ENCODE measurements at places on chromosomes 7 and 10.

DNA sequence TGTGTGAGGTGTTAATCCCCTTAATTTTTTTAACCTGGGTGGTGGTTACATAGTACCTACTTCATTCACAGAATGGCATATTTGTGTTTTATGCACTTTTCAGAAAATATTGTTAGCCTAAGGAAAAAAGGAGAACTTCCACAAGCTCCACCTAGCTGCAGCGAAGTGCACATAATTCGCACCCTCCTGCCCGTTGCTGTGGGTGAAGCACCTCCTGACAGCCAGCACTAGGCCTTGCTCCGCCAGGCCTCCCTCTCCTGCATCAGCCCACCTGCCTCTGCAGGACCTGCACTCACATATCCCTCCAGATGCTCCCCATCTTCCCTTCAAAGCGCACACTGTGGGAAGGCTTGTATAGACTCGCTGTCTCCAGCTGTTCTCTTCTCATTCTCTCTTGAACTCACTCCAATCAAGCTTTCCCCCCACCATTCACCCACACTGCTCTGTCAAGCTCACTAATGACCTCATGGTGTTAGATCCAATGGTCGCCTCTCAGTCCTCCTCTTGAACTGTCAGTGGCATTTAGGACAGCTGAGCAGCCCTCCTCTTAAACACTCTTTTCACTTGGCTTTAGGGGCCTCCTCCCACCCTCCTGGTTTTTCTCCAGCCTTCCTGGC is 20.7 kb upstream of the GRID1 start:
- no peak for DNase-seq

DNA sequence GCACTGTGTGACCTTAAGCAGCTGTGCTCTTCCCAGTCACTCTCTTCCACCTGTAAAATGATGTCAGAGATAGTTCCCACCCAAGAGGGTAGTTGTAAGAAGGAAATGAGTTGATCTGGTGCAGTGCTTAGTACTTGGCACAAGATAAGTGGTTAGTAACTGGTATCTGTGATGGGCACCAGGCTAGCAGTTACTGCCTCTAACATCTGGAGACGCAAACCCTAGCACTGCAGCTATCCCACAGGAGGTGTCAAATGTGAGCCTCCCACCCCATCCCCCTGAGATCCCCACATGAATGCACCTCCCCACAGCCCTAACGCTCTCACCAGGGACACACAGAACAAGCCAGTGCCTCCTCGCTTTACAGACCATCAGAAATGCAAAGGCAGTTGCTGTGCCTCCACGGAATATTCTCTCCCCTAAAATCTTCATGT is 72.0 kb downstream of the KCNMA1 start:
- DNase-seq: no peak

DNA sequence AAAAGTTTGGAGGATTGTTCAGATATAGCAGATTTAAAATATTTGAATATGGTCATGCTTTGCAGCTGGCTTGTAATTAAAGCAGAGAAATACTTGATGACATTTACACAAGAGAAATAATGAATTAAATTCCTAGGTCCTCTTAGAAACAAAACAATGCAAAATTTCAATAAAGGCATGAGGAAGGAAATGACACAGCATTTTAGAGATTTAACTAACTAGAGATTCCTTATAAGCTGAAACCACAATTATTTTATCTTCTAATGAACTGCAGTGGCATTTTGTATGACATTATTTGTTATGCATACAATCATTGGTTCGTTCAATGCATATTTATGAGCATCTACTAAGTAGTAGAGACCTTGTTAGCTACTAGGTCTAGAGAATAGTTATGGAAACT is 490.9 kb downstream of the ZWINT start:
- DNase-seq: no peak

GRCh38 chr10:79111427-79111826 is 42.7 kb downstream of the ZMIZ1 start:
- no peak for DNase-seq

GRCh38 chr7:138243430-138243829 is 167.2 kb downstream of the AKR1D1 start:
- no peak for DNase-seq

DNA sequence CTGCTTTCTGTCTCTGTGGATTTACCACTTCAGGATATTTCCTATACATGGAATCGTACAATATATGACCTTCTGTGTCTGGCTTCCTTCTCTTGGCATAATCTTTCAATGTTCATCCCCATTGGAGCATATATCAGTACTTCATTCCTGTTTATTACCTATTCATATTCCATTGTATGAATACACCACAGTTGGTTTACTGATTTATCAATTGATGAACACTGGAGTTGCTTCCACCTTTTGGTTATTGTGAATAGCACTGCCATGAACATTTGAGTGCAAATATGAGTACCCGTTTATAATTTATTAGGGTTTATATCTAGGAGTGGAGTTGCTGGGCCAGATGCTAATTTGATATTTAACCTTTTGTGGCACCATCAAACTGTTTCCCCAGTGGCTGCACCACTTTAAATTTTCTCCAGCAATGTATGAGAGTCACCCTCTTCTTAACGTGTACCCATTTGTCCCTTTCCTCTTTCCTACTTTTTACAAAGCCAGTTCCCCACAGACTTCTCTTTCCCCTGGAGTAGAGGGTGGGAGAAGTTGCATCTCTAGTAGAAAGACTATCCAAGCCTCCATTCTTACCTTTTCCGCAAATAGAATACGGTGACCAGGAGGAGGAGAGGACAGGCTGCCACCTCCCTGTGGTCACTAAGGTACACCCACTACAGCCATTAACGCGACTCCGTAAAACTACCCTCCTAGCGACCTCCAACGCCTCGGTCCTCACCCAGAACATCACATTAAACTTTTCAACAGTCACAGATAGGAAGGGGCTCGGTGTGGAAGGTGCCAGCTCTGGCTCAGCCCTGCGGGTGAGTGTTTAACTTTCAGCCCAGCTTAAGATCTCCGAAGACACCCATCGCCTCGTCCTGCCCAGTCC is 25.6 kb downstream of the SCD start:
- no peak for DNase-seq

DNA sequence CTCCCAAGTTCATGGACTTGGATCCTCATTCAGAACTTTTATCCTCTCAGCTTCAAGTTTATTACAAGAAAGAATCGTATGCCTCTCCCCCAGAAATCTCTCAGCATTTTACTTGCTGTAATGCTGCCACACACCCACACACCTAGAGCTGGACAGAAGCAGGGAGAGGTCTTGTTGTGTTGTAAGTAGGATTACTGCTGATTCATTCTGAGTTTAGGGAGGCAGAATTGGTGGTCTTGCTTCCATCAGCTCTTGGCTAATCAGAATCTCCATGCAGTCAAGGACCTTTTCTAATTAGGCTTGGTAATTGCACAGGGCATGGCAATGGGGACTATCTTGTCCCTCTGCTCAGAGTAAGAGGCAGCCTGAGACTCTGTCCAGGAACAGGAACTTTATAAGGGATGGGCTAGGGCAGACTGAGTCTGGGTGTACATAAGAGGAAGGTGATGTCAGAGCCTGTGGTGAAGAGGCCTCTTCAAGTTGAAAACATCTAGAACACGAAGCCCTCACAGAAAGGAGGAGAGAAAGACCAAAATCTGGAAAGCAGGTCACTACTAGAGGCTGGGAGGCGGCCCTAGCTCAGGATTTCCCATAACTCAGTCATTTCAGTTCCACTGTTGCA is 7.0 kb upstream of the PTPRE start:
- no peak for DNase-seq

DNA sequence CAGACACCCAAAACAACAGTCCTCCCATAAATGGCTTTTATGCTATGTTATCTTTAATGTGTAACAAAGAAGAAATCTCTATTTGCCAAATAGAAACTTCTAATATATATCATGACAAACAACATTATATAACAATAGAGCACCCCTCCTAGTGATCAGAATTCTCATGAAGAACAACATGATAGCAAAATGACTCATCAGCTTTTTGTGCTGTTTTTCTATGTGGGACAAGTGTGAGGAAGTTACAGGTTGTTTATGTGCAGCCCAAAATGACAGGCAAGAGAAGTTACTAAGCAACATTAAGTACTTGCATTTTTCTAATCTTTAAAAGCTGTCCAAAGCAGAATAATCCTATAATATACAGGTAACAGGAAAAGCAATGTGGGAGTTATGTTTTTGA is 7.7 kb downstream of the DGKB start:
- no peak for DNase-seq

GRCh38 chr10:47403446-47404318 is 19.6 kb upstream of the ZNF488 start:
- no peak for DNase-seq

- no peak for DNase-seq
These were observed 36.0 kb downstream of the NRCAM start for GRCh38 chr7:108419961-108420908.

GRCh38 chr7:153006911-153007310 is 247.4 kb downstream of the ACTR3B start:
- no peak for DNase-seq

- no peak for DNase-seq
These were observed 37.1 kb upstream of the AGBL3 start for GRCh38 chr7:134949171-134949570.

GRCh38 chr10:128930515-128930914 is 536.5 kb upstream of the MGMT start:
- no peak for DNase-seq

DNA sequence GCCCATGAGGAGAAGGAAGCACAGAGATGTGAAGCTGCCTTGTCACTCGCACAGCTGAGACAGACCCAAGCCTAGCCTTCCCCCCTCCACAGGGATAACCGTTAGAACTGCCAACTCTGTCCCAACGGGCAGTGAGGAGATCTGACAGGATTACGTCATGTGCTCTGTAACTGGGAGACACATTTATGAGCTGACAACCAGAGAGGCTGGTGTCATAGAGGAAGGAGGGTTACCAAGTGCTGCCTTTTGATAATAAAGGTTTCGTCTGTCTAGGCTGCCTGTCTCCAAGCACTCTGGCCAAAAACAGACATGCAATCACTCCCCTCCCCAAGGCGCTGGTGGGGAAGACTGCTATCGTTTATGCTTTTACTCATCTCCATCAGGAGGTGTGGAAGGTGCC is 165.9 kb downstream of the PLXNA4 start:
- no peak for DNase-seq

- no peak for DNase-seq
These were observed 25.4 kb downstream of the PTF1A start for GRCh38 chr10:23217471-23217870.

- DNase-seq: no peak
These were observed 209.1 kb downstream of the PRPF18 start for GRCh38 chr10:13795653-13796555.

DNA sequence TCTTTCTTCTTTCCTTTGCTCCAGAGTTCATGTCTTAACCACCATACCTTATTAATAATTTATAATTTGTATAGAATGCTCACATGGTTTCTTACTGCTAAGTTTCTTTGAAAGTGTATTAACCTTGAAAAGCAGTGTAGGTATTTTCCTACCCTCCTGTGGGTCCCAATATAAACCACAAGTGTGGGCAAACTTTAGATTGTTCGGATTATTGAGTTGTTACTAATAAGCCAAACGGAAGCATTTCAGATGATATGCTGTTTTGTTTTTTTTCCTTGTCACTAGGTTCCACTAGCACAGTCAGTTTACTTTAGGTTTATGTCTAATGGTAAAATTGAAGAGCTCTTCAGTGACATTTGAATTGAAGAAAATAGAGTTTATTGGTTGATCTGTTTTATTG is 10.2 kb downstream of the SSBP1 start:
- DNase-seq: no peak

DNA sequence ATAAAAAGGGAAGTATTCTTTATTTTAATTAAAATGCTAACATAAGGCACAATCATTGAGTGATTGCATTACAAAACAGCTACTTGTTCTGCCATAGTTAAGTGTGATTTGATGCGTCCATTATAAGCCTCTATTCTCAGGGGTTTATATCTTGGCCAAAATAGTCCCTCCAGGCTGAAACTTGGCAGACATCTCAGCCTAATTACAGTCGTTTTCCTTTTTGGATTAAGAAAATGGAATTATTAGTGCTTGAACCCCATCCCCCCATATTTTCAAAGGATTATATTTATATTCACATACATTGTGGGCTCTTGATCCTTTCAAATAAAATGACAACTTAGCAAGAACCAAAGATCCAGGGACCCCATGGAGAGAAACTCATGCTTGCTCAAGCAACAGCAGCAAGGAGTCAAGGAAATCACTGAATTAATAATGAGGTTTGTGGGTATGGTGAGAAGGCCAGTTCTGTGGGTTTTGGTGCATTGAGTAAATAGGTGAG is 66.7 kb upstream of the NEUROD6 start:
- peak; percentile 45 for DNase-seq

DNA sequence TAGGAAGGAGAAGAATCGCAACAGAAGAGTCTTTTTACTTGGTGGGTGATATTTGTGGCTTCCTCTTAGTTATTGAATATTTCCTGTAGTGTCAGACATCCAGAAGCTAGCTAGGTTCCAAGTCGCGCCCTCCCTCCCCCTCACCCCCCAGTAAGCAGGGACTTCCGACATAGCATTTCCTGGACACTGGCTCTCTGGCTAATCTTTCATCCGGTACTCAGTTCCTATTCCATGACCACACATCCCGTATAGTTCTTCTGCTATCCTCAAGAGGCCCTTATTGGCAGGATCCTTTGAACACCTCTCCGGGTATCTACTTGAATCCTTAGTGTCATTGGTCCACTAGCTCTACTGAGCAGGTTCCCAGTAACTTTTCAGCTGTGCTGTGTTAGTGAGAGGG is 167.8 kb downstream of the HDAC9 start:
- no peak for DNase-seq

GRCh38 chr7:12257582-12257981 is 46.5 kb downstream of the TMEM106B start:
- DNase-seq: no peak

GRCh38 chr10:109941236-109941862 is 18.0 kb upstream of the XPNPEP1 start:
- no peak for DNase-seq

- DNase-seq: no peak
These were observed 22.1 kb upstream of the PRKG1 start for GRCh38 chr10:51052163-51052562.
